ENCODE measurements at places on chromosomes 11 and 22. TPM values are rescaled to one million over a fixed set of nuclear protein-coding genes. Genes with fewer than 3 reads are reported as not detected.

DNA sequence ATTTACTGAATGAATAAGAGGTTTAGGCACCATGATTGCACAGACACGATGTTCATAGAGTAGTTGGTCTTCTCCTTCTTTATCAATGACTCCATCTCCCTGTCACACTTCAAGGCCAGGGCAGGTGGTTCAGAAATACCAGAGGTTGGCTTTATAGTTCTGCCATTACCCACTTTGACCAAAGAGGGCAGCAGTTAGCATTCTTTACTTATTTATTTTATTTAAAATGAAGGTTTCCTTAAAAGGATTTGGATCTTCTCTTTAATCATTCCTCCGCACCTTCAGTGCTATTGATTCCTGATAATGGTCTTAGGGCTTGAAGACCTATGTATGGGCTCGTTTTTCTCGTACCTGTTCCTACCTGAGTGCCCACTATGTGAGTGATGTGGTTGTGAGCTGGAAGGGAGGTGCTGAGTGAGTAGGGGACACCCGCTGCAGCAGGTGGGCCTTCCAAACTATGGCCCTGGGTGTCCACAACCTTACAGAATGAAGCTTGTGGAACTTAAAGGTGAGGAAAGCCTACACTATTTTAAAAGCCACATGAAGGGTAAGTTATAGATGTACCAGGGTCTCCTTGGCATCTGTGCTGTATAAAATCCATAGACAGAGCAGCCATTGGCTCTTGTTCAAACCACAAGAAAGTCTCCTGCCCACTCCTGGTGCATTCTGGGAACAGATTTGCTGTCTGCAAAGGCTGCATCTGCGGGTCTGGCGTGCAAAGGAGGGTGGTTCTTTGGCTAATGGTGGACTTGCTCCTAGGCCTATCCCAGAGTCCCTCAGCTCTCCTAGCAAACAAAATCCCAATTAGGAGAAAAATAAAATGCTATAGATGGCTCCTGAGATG is 35.0 kb downstream of the TIMP3 start:
- H3K36me3 ChIP-seq: peaks cover 76% of the 10 kb centered on the region
- peaks cover 12% of the 10 kb centered on the region for H3K4me1 ChIP-seq
- H3K27me3 ChIP-seq: no peaks in the 10 kb centered on the region
- no peak overlapping the region for H3K4me3 ChIP-seq
- DNase-seq: no peak

GRCh38 chr22:38719196-38719595 is 13.5 kb downstream of the GTPBP1 start:
- no peak overlapping the region for H3K4me3 ChIP-seq
- H3K36me3 ChIP-seq: peaks cover 53% of the 10 kb centered on the region
- H3K27ac ChIP-seq: peak overlapping the region; percentile 68
- DNase-seq: no peak
- H3K27me3 ChIP-seq: no peaks in the 10 kb centered on the region

GRCh38 chr11:66868726-66869566 is 12.1 kb downstream of the LRFN4 start:
- H3K36me3 ChIP-seq: no peaks in the 10 kb centered on the region
- H3K27ac ChIP-seq: no peak overlapping the region
- peak; percentile 89 for DNase-seq

- peaks cover 24% of the 10 kb centered on the region for H3K4me1 ChIP-seq
- no peak overlapping the region for H3K27ac ChIP-seq
Observed at GRCh38 chr11:114129142-114129541, 69.6 kb downstream of the ZBTB16 start.

- H3K36me3 ChIP-seq: no peaks in the 10 kb centered on the region
- no peak overlapping the region for H3K4me3 ChIP-seq
- peaks cover 35% of the 10 kb centered on the region for H3K4me1 ChIP-seq
Observed at GRCh38 chr11:45087086-45087899, 59.1 kb upstream of the PRDM11 start.

DNA sequence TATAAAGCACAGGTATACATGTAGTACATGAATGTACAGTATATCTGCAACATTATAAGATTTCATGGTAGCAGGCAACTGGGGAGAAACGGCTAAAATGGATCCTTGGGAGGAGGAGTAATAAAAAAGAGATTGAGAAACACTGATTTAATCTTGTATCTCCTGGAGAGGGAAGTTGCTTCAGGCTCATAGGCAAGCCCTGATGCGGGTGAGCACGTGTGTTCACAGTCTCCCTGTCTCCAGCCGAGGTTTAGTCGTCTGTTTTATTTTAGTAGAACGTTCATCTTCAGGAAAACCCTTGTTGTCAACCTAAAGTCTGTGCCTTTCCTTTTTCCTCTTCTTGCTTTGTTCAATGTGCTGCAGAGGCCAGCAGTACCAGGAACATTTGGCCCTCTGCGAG is 21.8 kb upstream of the SLC25A18 start:
- H3K36me3 ChIP-seq: no peaks in the 10 kb centered on the region
- no peaks in the 10 kb centered on the region for H3K4me1 ChIP-seq
- no peak overlapping the region for H3K27ac ChIP-seq
- H3K27me3 ChIP-seq: peaks cover 4% of the 10 kb centered on the region
- DNase-seq: peak; percentile 55

- DNase-seq: peak; percentile 10
- no peaks in the 10 kb centered on the region for H3K36me3 ChIP-seq
- no peak overlapping the region for H3K27ac ChIP-seq
- H3K4me1 ChIP-seq: no peaks in the 10 kb centered on the region
- H3K4me3 ChIP-seq: no peak overlapping the region
- no peaks in the 10 kb centered on the region for H3K27me3 ChIP-seq
Observed at GRCh38 chr22:16957781-16958180, 50.2 kb downstream of the GAB4 start.

DNA sequence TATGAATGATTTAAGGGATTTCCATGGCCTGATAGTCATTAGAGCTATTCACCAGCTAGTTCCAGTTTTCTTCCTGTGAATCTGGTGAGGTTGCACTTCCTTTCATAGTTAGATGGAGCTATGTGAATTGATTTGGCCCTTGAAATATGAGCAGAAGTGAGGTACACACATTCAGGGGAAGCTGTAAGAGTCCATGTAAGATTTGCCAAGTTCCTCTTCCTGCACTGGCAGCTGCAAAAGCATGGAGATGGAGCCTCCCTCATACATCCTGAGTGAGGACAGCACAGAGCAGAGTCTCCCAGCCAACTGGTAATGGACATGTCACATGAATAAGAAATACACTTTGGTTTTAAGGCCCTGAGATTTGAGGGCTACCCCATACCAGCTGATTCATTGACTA is 111.7 kb downstream of the CD44 start:
- H3K36me3 ChIP-seq: no peaks in the 10 kb centered on the region
- no peaks in the 10 kb centered on the region for H3K27me3 ChIP-seq
- no peak overlapping the region for H3K4me3 ChIP-seq
- no peak for DNase-seq
- H3K4me1 ChIP-seq: peaks cover 7% of the 10 kb centered on the region

GRCh38 chr11:102802341-102802740 is 4.4 kb upstream of the MMP1 start:
- peak; percentile 49 for DNase-seq
- H3K36me3 ChIP-seq: no peaks in the 10 kb centered on the region
- H3K4me1 ChIP-seq: peaks cover 8% of the 10 kb centered on the region
- H3K4me3 ChIP-seq: no peak overlapping the region

DNA sequence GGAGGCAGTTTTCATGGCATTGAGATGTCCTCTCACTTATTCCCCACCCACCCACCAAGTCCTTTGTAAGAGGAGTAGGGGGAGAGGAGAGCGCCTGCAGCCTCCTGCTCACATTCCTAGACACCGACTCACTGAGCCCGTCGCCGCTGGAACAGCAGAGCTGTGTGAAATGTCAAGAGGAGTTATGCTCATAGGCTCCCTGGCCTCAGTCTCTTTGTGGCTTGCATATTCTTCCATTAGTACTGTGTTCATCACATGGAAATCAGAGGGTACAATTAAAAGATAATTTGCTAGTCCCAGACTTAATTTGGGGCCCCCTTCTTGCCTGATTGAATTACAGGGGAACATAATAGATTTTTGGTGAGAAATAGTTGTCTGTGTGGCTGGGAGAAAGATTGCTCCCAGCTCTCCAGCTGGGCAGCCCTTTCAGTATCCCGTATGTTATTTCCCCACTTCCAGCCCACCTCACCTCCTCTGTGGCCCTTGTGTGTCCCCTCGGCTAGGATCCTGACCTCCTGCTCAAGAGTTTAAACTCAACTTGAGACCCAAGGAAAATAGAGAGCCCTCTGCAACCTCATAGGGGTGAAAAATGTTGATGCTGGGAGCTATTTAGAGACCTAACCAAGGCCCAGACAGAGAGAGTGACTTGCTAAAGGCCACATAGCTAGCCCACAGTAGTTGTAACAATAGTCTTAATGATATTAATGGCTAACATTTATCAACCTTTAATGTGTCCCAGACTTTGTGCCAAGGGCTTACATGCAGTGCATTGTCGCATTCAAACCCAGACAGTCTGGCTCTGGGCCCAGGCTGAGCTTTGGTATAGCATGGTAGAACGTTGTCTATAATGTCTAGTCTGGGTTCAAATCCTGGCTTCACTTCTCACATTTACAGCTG is 32.2 kb downstream of the LIMK2 start:
- H3K27ac ChIP-seq: peak overlapping the region; percentile 83
- peak; percentile 92 for DNase-seq
- no peaks in the 10 kb centered on the region for H3K27me3 ChIP-seq
- H3K36me3 ChIP-seq: no peaks in the 10 kb centered on the region
- no peak overlapping the region for H3K4me3 ChIP-seq
- peaks cover 69% of the 10 kb centered on the region for H3K4me1 ChIP-seq

DNA sequence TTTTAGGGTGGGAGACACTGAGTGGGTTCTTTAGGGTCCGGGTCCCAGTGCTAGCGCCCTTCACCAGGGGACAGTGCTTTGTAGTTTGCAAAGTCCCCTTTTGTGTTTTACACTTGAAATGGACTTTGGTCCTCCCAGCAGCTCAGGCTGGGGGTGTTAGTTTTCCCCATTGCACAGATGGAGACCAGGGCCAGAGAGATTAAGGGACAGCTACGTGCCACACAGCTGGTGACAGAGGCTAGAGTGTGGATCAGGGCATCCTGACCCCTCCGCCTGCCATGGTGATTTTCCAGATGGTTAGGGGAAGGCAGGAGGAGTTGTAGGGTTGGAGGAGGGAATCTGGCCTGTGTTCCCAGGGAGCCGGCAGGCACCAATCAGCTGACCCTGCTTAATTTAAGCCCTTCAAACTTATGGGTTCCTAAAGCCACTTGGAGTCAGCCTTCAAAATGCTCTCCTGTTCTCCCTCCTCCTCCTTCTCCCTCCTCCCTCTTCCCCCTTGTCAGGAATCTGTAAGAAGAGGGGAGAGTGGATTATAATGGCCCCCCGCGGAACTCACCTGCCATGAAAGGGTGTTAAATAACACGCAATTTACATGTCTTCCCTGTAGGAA is 22.5 kb upstream of the MPPED1 start:
- peaks cover 8% of the 10 kb centered on the region for H3K27me3 ChIP-seq
- no peak overlapping the region for H3K27ac ChIP-seq
- peak; percentile 48 for DNase-seq
- H3K36me3 ChIP-seq: no peaks in the 10 kb centered on the region
- H3K4me1 ChIP-seq: no peaks in the 10 kb centered on the region
- H3K4me3 ChIP-seq: no peak overlapping the region

DNA sequence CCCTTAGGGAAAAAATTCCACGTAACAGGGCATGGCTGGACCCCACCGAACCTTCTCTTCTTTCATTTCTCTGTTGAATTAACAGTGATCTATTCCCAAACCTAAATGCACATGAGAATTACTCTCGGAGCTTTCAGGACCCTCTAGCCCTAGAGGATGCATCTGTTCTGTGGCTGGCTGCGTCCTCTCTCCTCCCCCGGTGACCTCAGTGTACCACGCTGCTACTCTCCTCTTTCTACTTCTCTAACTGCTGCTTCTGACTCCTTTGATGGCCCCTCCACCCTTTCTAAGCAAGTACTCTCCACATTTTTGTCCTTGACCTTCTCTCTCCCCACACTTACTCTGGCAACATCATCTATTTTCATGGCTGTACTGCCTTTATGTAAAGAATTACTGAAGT is 12.1 kb upstream of the APOA1 start:
- DNase-seq: no peak
- H3K36me3 ChIP-seq: peaks cover 47% of the 10 kb centered on the region

DNA sequence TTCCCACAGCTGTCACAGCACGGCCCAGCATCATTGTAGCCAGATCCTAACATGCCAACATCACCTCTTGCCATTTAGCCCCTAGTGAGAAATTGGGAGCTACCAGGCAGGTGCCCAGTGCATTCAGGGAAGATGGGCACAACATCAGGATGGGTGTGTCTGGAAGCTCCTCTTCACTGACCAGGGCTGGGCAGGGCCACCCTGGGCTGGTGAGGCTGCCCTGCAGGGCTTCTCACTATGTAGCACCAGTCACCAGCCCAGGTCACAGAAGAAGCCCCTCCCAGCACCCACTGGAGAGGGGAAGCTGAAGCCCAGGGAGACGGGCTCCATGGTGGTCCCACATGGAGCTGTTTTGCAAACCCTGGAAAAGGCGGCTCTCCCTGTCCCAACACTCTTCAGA is 13.9 kb downstream of the ZNF74 start:
- H3K27me3 ChIP-seq: no peaks in the 10 kb centered on the region
- no peak overlapping the region for H3K27ac ChIP-seq
- DNase-seq: peak; percentile 74
- H3K4me1 ChIP-seq: no peaks in the 10 kb centered on the region
- H3K36me3 ChIP-seq: peaks cover 14% of the 10 kb centered on the region

GRCh38 chr22:45273452-45274075 is 11.2 kb upstream of the UPK3A start:
- H3K27me3 ChIP-seq: peaks cover 27% of the 10 kb centered on the region
- H3K36me3 ChIP-seq: no peaks in the 10 kb centered on the region
- peaks cover 4% of the 10 kb centered on the region for H3K4me1 ChIP-seq
- DNase-seq: no peak
- H3K27ac ChIP-seq: no peak overlapping the region

- no peaks in the 10 kb centered on the region for H3K27me3 ChIP-seq
- H3K4me3 ChIP-seq: no peak overlapping the region
- peak overlapping the region; percentile 40 for H3K27ac ChIP-seq
- peaks cover 48% of the 10 kb centered on the region for H3K36me3 ChIP-seq
- no peak for DNase-seq
- H3K4me1 ChIP-seq: peaks cover 9% of the 10 kb centered on the region
Observed at GRCh38 chr11:95985174-95985808, 61.4 kb upstream of the MTMR2 start.

GRCh38 chr11:1908618-1909017 is 10.9 kb upstream of the TNNT3 start:
- DNase-seq: peak; percentile 87
- no peak overlapping the region for H3K27ac ChIP-seq
- H3K4me3 ChIP-seq: peak overlapping the region; percentile 52

Gene ACRV1
- total RNA-seq: not detected

Gene SLC22A9
- not detected for total RNA-seq

Gene NNMT
- total RNA-seq: 1,196 TPM

Gene RIMBP3C
- 0.29 TPM for total RNA-seq

Gene FGF19
- not detected for total RNA-seq

Gene CRYBB3
- not detected for total RNA-seq

Gene SLC25A18
- not detected for total RNA-seq
